HFFc6 (cell line): ENCODE measurements at places on chromosomes 11 and 22. TPM values are rescaled to one million over a fixed set of nuclear protein-coding genes. Genes with fewer than 3 reads are reported as not detected.

GRCh38 chr11:126578021-126578420 is 222.5 kb downstream of the ST3GAL4 start:
- no peak for DNase-seq
- no peaks in the 10 kb centered on the region for H3K36me3 ChIP-seq
- H3K27ac ChIP-seq, result no peak overlapping the region
- H3K4me3 ChIP-seq, result no peak overlapping the region
- H3K4me1 ChIP-seq, result peaks cover 12% of the 10 kb centered on the region

- no peaks in the 10 kb centered on the region for H3K36me3 ChIP-seq
- peak overlapping the region; percentile 99 for H3K27ac ChIP-seq
- H3K4me1 ChIP-seq, result peaks cover 57% of the 10 kb centered on the region
- no peak for DNase-seq
- H3K27me3 ChIP-seq, result no peaks in the 10 kb centered on the region; the same call in 1 of the 2 replicates
These were observed 48.8 kb downstream of the MAPK1 start for GRCh38 chr22:21818487-21819182.

DNA sequence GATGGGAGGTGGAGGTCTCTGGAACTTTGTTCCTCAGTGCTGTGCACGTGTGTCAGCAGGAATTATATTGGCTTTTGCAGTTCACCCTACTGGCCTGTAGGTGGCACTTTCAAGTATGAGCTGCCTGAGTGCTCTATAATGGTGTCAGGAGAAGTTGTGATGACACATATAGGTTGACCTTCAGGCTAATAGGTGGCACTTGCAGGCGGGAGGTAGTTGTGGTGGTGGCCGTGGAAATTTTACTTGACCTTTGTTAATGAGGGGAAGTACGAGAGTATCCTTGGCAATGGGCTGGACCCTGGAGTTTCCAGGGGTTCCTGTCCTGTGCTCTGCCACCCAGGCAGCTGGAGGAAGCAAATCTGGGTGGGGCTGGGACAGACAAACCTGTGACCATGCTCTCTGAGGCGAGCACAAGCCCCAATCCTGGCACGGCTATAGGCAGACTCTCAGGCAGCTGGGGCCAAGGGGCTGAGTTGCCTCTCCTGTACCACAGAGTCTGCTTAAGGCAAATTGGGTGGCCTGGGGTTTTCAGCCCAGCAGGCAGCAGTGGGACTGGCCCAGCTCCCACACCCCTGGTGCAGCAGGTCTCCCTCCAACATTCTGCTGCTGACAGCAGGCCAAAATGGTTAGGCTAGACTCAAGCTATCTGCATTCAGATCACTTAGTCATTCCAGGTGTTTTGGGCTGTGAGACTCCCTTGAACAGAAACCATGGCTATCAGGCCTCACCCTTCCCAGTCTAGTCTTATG is 147.5 kb upstream of the CTSC start:
- peak; percentile 28 for DNase-seq
- peak overlapping the region; percentile 48 for H3K27ac ChIP-seq
- H3K27me3 ChIP-seq, result no peaks in the 10 kb centered on the region; the same call in 1 of the 2 replicates
- H3K4me3 ChIP-seq, result no peak overlapping the region
- H3K36me3 ChIP-seq, result no peaks in the 10 kb centered on the region

GRCh38 chr11:21927628-21928027 is 265.3 kb upstream of the ANO5 start:
- no peak overlapping the region for H3K4me3 ChIP-seq
- no peaks in the 10 kb centered on the region for H3K36me3 ChIP-seq
- H3K27ac ChIP-seq, result no peak overlapping the region
- H3K27me3 ChIP-seq, result no peaks in the 10 kb centered on the region
- no peaks in the 10 kb centered on the region for H3K4me1 ChIP-seq

DNA sequence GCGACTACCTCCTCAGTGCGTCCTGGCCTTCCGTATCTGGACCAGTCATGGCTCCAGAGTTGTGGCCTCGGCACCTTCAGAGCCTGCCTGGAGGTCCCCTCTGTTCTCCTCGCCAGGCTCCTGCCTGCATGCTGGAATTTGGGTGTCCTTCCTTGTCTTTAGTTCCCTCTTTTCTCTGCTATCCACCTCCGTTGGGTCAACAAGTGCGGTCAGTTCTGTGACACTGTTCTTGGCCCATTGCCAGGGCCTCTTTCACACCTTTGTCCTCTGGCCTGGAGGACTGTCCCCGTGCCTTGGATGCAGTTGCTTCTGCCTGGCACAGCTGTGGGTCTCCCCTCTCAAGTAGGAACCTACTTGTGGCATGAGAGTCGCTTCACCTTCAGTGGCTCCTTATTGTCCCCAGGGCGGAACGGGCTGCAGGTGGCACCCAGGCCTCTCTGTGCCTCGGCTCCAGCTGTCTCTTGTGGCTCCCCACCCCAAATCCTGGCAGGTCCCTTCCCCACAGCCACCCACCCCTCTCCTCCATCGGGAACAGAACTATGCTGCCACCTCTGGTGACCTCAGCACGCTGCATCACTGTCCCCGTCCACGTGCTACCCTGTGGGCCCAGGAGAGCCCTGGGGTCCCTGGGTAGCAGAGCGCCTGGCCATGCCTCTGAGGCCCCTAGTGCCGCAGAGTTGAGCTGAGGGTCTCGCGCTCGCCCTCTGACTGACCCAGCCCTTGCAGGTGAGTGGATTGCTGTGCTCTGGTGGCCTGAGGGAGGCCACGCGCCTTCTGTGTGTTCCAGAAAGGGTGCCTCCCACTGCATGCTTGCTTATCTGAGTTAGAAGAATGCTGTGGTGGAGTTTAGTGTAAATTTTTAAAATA is 4.7 kb downstream of the DGCR8 start:
- H3K4me1 ChIP-seq, result peaks cover 45% of the 10 kb centered on the region
- peaks cover 29% of the 10 kb centered on the region for H3K36me3 ChIP-seq
- H3K27me3 ChIP-seq, result peaks cover 2% of the 10 kb centered on the region
- no peak overlapping the region for H3K4me3 ChIP-seq
- no peak for DNase-seq

KRTAP5-10 gene
- total RNA-seq, result not detected in 3 replicates

CADM1 gene
- total RNA-seq, result not detected in 3 replicates

MS4A3 gene
- total RNA-seq, result not detected in 3 replicates

MMP13 gene
- total RNA-seq, result not detected in 3 replicates
